ENCODE measurements at places on chromosomes 5 and 9. TPM values are rescaled to one million over a fixed set of nuclear protein-coding genes. Genes with fewer than 3 reads are reported as not detected.
A peak's percentile ranks its signal among the peaks of the same experiment; 100 is the strongest.

DNA sequence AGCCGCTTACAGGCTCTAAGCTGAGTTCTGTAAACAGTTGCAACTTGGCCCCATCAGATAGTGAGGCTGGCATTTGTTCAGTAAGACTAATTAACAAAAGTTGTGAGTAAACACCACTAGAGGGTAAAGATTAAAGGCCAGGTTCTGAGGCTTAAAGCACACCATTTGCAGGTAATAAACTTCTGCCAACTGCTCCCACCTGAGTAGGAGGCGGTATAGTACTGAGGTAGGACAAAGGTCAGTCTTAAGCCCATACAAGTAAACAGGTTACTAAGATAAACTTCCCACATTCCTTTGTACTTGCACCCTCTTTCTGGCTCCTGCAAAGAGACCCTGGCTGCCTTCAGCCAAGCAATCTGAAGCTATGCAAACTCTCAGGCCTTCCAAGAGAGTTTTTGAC, 419.6 kb downstream of the DNAH5 start:
- no peak for DNase-seq

GRCh38 chr9:6098431-6098830, 83.0 kb upstream of the RANBP6 start:
- no peak for DNase-seq

DNA sequence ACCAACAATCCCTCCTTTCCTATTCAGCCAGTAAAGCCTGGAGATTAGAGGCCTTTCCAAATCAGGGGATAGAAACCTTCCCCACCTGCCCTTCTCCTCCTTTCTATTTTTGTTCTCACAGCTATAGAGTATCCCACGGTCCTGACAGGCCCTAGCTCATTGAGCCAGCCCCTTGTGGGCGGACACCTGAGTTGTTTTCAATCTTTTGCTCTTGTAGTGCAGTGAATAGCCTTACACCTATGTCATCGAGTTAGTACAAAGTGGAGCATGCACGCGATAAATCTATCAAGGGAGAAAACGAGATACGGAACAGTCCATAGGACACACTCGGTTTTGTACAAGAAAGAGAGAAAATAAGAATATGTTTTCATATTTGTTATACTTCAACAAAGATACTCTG, 77.2 kb downstream of the TSPAN17 start:
- no peak for DNase-seq

- peak; percentile 12 for DNase-seq
Observed at GRCh38 chr9:5587024-5587423, 41.9 kb upstream of the RIC1 start.

Gene KIF20A
- 63.6 TPM for total RNA-seq

Gene FAM200C
- total RNA-seq: 8.6 TPM

Gene AHRR
- 13.6 TPM for total RNA-seq

Gene GBGT1
- total RNA-seq: 1.2 TPM

GRCh38 chr9:129557192-129558036, 63.5 kb downstream of the C9orf50 start:
- peak; percentile 95 for DNase-seq

- no peak for DNase-seq
Observed at GRCh38 chr5:169875731-169876130, 104.6 kb downstream of the INSYN2B start.

GRCh38 chr5:125970631-125971307, 452.4 kb upstream of the GRAMD2B start:
- no peak for DNase-seq

GRCh38 chr5:8209500-8209899, 340.6 kb downstream of the MTRR start:
- no peak for DNase-seq

GRCh38 chr5:132020568-132021339, 9.3 kb upstream of the ACSL6 start:
- DNase-seq: no peak

Gene C9orf50
- total RNA-seq: not detected
